ENCODE measurements at places on chromosomes 3 and 15. TPM values are rescaled to one million over a fixed set of nuclear protein-coding genes. Genes with fewer than 3 reads are reported as not detected.

Gene NPAP1
- 0.19 TPM for total RNA-seq

Gene CCR9
- 0.22 TPM for total RNA-seq

Gene MYEF2
- total RNA-seq: 46.3 TPM

DNA sequence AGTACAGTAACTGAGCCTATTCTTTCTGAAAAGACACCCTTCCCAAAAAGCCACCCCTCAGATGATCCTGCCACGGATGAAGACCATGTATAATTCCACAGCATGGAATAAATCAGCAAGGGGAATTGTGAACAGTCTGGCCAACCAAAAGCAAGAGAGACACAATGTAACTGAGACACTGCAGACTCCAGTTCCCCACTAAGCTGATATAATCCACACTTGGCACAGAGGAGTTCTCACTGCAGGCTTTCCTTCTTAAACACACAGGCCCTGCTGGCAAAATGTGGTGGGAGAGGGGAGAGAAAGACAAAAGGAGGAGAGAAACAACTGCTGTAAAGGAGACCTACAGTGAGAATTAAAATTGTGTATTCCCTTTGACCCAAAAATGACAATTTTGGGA is 12.7 kb downstream of the GPR156 start:
- no peak overlapping the region for H3K4me3 ChIP-seq
- no peaks in the 10 kb centered on the region for H3K27me3 ChIP-seq
- DNase-seq: no peak
- no peak overlapping the region for H3K27ac ChIP-seq

DNA sequence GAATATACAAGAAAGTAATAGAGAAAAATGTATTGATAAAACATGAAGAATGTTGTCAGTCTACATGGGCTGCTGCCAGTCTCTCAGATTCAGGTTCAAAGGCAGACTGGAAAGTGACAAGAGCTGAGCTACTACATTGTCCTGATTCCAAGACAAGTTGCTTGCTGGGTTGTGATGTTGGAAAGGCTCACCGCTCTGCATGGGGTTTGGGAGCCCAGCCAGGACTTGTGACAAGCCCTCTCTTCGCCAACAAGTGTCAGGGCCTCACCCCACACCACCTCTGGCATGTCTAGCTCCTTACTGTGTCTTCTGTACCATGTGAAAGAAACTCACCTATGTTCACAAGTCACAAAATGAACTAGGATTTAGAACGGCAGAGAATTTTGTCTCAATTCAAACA is 43.0 kb upstream of the SH3GL3 start:
- no peak overlapping the region for H3K27ac ChIP-seq
- no peaks in the 10 kb centered on the region for H3K4me1 ChIP-seq
- no peaks in the 10 kb centered on the region for H3K27me3 ChIP-seq
- no peak overlapping the region for H3K4me3 ChIP-seq
- H3K36me3 ChIP-seq: no peaks in the 10 kb centered on the region

DNA sequence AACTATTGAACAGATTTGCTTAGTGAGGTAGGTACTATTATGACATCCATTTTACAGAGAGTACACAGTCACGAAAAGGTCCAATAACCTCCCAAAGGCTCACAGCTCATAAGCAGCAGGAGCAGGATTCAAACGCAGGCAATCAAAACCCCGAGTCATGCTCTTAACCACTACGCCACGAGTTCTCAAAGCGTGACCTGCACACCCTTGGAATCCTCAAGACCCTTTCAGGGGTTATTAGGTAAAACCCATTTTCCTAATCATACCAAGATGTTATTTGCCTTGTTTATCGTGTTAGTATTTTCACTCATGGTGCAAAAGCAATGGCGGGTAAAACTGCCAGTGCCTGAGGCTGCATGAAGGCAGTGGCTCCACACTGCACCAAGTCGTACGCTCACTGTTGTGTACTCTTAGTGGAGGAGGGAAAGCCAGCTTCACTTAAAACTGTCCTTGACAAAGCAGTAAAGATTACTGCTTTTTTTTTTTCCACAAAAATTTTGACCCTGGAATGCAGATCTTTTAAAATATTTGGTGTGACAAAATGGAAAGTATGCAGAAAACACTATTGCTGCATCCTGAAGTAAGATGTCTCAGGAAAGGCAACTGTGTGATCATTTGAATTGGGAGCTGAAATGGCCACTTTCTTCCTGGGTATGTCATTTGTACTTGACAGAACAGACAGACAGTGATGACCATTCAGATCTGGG is 96.1 kb downstream of the IGF2BP2 start:
- H3K4me3 ChIP-seq: no peak overlapping the region
- no peaks in the 10 kb centered on the region for H3K27me3 ChIP-seq
- H3K36me3 ChIP-seq: no peaks in the 10 kb centered on the region
- H3K4me1 ChIP-seq: no peaks in the 10 kb centered on the region
- DNase-seq: no peak
